ENCODE measurements at places on chromosomes 5 and 9.

DNA sequence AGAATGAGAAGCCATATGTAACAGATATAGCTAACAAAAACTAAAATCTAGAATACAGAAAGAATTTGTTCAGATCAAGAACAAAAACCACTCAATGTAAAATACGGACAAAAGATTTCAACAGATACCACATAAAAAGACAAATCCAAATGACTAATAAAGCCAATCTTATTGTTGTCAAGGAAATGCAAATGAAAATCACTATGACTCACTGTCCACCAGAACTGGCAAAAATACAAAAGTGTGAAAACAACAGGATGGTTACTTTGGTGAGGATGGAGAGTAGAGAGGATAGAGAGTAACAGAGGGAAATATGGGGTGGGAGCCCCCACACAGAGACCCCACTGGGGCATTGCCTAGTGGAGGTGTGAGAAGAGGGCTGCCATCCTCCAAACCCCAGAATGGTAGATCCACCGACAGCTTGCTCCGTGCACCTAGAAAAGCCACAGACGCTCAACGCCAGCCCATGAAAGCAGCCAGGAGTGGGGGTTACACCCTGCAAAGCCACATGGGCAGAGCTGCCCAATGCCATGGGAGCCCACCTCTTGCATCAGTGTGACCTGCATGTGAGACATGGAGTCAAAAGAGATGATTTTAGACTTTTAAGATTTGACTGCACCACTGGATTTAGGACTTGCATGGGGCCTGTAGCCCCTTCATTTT lies 15.2 kb upstream of the RHOBTB3 start:
- DNase-seq, result no peak

GRCh38 chr9:134768709-134769351 lies 111.8 kb upstream of the FCN2 start:
- DNase-seq, result no peak

DNA sequence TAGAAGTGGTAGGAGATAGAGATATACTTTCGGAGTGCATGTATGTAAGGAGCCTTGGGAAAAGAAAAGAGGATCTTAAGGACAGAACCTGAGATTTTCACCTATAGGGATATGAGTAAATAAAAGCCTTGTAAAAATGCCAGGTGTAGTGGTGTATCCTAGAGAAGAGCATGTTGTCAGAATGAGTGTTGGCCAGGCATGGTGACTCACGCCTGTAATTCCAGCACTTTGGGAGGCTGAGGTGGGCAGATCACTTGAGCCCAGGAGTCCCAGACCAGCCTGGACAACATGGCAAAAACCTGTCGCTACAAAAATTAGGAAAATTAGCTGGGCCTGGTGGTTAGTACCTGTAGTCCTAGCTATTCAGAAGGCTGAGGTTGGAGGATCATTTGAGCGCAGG lies 76.0 kb downstream of the IPO11 start:
- DNase-seq, result no peak

DNA sequence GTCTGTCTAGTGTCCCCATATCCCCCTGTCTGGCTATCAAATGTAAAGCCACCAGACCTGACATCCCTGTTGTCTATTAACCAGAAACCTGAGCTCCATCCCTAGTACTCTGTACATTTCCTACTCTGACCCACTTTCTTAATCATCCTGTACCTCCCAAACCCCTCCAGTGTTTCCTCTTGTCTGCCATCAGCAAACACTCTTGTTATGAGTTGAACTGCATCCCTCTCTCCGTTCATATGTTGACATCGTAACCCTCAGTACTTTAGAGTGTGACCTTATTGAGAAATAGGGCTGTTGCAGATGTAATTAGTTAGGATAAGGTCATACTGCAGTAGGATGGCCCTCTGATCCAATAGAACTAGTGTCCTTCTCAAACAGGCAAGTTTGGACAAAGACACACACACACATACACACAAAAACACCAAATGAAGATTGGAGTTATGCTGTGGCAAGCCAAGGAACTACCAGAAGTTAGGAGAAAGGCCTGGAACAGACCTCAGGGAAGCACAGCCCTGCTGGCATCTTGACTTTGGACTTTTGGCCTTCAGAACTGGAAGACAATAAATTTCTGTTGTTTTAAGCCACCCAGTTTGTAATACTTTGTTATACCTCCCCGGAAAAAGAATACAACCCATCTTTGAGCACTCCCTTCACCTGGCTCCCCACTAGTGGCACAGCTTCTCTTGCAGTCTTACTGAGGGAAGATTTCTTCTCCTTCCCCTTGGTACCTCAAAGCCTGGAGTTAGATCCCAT lies 180.0 kb upstream of the PTGER4 start:
- DNase-seq, result no peak

- peak; percentile 45 for DNase-seq
Observed at GRCh38 chr9:120860083-120860482, 16.9 kb downstream of the PHF19 start.

DNA sequence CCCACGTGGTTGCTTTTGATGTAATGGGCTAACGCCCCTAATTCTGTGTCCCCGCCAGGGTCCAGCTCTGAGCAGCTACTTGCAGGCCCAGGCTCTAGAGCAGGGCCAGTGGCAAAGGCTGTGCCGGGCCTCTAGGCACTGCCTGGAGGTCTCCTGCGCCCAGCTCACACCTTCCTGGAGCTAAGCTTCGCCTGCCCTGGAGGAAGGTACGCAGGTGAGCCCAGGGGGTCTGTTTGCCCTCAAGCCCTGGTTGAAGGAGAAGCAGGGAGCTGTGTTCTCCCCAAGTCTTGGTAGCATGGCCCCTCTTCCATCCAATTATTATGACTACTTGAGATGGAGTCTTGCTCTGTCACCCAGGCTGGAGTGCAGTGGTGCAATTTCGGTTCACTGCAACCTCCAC lies 5.2 kb upstream of the LMX1B start:
- DNase-seq, result no peak

DNA sequence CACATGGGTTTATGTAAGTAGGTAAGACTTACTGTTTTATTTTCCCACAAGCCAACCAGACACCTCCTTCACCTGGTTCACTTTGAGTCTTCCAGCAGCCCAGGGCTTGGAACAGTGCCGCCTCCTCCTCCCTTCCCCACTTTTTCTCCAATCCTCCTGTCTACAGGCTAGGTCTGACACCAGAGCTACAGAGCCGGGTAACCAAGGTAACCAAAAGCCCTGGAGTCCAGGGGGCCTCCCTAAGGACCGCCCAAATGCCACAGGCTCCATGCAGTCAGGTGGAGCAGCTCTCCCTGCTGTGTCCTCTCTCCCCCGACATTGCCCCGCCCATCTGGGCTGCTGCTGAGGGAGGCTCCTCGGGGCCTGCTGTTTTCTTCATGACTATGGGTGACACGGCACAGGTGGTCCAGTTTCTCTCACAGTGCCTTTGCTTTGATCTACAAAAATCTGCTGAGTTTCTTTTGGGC lies 138.0 kb upstream of the EFNA5 start:
- DNase-seq, result no peak

- DNase-seq, result no peak
Observed at GRCh38 chr5:172160506-172160905, 27.5 kb downstream of the STK10 start.

GRCh38 chr5:119304439-119305211 lies 51.2 kb upstream of the TNFAIP8 start:
- no peak for DNase-seq

- DNase-seq, result no peak
Observed at GRCh38 chr5:73486119-73486899, 11.9 kb upstream of the BTF3 start.

DNA sequence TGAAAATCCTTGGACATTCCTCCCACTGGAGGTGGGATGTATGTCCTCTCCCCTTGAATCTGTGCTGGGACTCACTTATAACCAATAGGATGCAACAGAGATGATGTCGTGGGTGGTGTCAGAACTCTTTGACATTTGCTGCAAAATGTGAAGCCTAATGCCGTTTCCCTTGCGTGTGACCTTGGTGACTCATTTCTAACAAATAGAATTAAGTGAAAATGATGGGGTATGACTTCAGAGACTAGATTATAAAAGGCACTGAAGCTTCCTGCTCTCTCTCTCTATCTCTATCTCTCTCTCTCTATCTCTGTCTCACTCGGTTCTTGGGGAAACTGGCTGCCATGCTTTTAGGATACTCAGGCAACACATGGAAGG lies 126.1 kb upstream of the STC2 start:
- DNase-seq, result no peak

DNA sequence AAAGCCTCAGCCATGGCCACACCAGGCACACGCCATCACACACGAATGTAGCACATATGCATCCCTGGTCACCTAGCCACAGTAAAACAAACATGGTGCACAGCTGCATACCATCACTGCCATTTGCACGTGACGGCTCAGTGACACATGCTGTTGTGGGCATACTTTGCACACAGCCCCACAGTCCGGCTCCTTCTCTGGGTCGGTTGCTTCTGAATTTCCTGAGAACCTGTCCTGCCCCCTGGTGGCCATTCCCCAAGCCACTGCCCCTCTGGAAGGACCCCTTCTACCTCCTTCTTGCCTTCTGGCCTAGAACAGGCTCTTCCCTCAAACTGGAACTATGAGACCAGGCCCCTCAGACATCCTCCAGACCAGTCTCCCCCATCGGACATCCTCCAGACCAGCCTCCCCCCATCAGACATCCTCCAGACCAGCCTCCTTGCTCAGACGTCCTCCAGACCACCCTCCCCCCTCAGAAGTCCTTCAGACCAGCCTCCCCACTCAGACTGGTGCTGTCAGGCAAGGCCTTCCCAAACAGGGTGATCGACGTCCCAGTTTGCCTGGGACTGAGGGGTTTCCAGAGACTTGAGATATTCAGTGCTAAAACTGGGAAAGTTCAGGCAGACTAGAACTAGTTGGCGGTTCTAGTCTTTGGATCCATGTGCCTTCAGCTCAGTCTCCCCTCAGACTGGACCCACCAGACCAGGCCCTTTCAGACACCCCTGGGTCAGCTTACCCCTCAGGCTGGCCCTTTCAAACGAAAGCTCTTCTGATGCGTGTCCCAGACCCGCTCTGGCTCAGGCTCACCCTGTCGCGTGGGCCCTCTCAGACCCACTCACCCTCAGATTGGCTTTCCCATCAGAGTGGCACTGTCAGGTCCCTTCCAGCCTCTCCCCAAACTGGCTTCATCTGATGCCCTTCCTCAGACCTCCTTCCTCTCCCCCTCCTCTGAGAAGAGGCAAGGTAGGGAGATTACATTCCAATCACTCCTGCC lies 24.3 kb upstream of the ENHO start:
- peak; percentile 24 for DNase-seq

GRCh38 chr5:134905246-134905996 lies 490 bp downstream of the PCBD2 start:
- DNase-seq, result peak; percentile 81

DNA sequence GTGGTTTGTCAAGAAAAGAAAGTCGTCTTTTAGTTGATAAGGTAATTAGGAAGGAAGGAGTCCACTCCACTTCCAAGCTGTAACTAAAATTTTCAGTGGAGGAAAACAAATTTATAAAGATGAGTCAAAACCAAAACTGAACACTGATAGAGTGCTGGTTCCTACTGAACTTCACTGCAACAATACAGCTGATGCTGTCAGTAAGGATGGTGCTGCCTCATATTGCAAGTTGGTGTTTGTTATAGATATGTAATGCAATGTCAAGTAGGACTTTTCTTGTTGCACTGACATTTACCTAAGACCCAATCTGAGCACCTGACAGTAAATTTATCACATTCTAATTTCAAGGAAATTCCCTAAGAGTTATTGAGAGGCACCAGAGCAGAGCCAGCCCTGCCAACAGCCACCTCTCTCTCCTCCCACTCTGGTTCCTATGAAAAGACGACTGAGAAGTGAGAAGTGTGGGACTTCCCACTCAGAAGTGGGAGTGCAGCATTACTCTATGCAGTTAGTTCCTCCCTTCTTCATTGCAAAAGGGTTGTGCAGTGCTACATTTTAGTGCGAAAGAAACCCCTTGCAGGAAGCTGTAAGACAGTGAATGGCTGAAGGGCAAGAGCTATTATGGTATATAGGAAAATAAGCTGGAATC lies 350.8 kb downstream of the NFIB start:
- no peak for DNase-seq

DNA sequence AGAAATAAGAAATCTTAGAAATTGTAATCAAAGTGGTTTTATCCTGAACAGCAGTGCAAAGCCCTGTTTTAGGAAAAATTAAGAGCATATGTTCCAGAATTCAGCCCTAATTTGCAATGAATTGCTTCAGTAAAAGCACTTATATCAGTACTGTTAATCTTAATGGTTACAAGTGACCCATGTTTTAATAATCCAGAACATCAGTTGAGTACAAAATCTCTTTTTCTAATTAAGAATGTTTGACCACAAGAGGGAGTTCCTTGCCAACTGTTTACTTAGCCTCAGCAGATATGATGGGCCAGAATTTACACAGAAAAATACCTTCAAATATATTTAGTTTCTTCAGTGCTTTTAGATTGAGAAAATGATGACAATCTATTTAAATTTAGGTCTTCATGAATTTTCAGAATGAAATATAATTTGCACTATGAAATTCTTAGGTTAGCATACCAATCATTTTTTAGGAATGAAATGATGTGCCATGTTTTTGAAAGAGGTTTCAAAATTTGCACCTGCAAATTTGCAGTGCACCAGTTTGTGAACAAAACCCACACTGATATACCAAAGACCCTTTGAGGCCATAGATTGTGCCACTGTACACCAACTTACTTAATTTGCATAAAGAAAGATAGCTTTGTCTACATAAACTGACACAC lies 926.3 kb upstream of the ARRDC3 start:
- no peak for DNase-seq

- DNase-seq, result no peak
Observed at GRCh38 chr5:2750026-2750757, 1.3 kb downstream of the IRX2 start.

GRCh38 chr5:89292487-89292886 lies 409.5 kb upstream of the MEF2C start:
- no peak for DNase-seq

GRCh38 chr5:131756942-131757341 lies 39.9 kb downstream of the FNIP1 start:
- no peak for DNase-seq

- DNase-seq, result no peak
Observed at GRCh38 chr5:108109059-108109458, 272.8 kb downstream of the FBXL17 start.

- DNase-seq, result no peak
Observed at GRCh38 chr5:65117525-65117924, 348.8 kb downstream of the CWC27 start.

DNA sequence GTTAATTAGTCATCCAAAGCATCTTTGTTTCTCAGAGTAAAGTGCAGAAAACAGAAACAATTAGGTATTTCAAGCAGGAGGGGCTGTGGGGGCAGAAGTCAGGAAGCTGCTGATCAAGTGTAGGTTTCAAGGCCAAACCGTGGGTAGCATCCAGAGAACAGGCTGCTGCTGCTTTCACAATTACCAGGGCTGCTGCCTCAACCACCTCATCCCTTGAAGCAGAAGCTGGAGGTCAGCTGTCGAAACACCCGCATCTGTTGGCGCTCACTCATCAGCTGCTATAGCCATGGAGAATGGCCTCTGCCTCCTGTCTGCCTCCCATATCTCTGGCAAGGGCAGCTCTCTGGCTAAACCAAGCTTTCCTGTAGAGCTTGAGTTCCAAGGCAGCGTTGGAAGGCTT lies 122.9 kb upstream of the OSMR start:
- DNase-seq, result no peak

Data from naive thymus-derived CD8-positive, alpha-beta T cell (primary cell).